ENCODE measurements at places on chromosomes 3 and 15. TPM values are rescaled to one million over a fixed set of nuclear protein-coding genes. Genes with fewer than 3 reads are reported as not detected.

IQSEC1 gene
- total RNA-seq = 19.5 TPM

RIOX2 gene
- 30.3 TPM for total RNA-seq

NR1I2 gene
- total RNA-seq = not detected

CD96 gene
- total RNA-seq = not detected

UBL7 gene
- 42.8 TPM for total RNA-seq

ACTC1 gene
- total RNA-seq = not detected

CHRD gene
- total RNA-seq = 0.39 TPM

TM4SF4 gene
- total RNA-seq = 39.1 TPM

MCTP2 gene
- not detected for total RNA-seq

PARP15 gene
- total RNA-seq = not detected

CA12 gene
- total RNA-seq = 211 TPM

NR1D2 gene
- 8.7 TPM for total RNA-seq

VIPR1 gene
- total RNA-seq = 0.51 TPM

SAMD7 gene
- total RNA-seq = not detected

USP50 gene
- total RNA-seq = 0.24 TPM

CPLX3 gene
- 0.07 TPM for total RNA-seq

TGM5 gene
- not detected for total RNA-seq

NEK10 gene
- total RNA-seq = 1.3 TPM

GOLGA8M gene
- total RNA-seq = not detected

TRPM1 gene
- not detected for total RNA-seq

FBXW12 gene
- total RNA-seq = not detected

NUP210 gene
- total RNA-seq = 32.9 TPM

SPINK8 gene
- total RNA-seq = not detected

GJD2 gene
- total RNA-seq = not detected

GP5 gene
- not detected for total RNA-seq

SLC24A5 gene
- total RNA-seq = not detected

COLQ gene
- total RNA-seq = 0.24 TPM

C3orf18 gene
- total RNA-seq = 2.5 TPM

CKMT1A gene
- total RNA-seq = 1.8 TPM

CAMP gene
- total RNA-seq = not detected

GPR149 gene
- not detected for total RNA-seq

GCNT3 gene
- total RNA-seq = 158 TPM

CACNA1D gene
- 1.2 TPM for total RNA-seq

GAP43 gene
- 0.09 TPM for total RNA-seq

CISH gene
- 0.69 TPM for total RNA-seq

ZSCAN2 gene
- 14.4 TPM for total RNA-seq

All from A549 treated with GW870086 at 1 μM for 4 hours (cell line).